MM.1S (cell line): ENCODE measurements at places on chromosomes 5 and 9.
A peak's percentile ranks its signal among the peaks of the same experiment; 100 is the strongest.

DNA sequence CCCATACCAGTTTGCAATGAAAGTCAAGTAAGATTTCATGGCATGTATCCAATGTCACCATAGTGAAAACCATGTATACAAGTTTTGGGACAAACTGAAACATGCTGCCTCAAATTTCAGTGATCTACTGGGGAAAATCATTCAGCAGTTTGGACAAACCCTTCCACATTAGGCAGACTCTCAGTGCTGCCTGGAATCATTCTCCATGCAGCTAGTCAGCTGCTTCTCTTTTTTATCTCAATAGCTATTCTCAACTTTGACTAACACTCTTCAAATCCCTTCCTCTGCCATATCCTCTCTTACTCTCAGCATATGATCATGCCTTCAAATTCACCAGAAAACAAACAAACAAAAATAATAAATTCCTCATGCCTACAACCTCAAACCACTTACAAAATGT, 323.3 kb downstream of the MAN2A1 start:
- H3K36me3 ChIP-seq, result no peaks in the 10 kb centered on the region
- H3K4me3 ChIP-seq, result no peak overlapping the region
- H3K27ac ChIP-seq, result no peak overlapping the region
- H3K4me1 ChIP-seq, result no peaks in the 10 kb centered on the region

GRCh38 chr5:12385095-12385494, 480.8 kb upstream of the CTNND2 start:
- no peak overlapping the region for H3K4me3 ChIP-seq
- no peaks in the 10 kb centered on the region for H3K27me3 ChIP-seq
- DNase-seq, result no peak
- no peak overlapping the region for H3K27ac ChIP-seq
- H3K36me3 ChIP-seq, result no peaks in the 10 kb centered on the region
- H3K4me1 ChIP-seq, result no peaks in the 10 kb centered on the region

DNA sequence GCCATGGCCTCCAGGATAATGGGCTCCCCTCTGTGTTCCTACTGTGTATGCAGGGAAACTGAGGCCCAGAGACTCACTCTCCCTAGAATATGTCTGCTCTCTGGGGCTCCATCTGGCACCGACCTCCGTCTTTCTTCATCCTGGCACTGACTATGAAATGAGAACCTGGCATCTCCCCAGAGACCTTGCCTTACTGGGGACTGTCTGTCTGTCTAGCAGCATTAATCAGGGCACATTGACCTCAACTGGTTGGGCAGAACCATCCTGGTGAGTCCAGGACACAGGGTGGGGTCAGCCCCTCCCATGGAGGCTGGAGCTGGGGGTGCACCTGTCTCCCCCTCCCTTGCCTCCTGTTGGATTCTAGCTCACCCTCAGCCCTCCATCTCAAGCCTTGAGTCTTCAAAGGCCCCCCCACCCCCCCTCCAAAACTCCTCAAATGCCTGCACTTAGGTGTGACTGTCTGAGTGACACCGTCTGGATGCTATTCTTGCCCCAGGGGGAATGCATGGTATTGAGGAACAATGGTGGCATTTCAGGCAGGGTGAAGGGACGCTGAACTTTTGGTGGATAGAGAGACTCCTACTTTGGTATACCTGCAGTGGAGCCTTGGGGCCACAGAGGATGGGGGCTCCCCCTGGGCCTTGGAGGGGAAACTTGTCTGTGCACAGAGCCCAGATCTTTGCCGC, 12.8 kb upstream of the PITX1 start:
- DNase-seq, result no peak
- peaks cover 14% of the 10 kb centered on the region for H3K4me1 ChIP-seq
- H3K27ac ChIP-seq, result no peak overlapping the region
- no peaks in the 10 kb centered on the region for H3K36me3 ChIP-seq
- no peaks in the 10 kb centered on the region for H3K27me3 ChIP-seq
- no peak overlapping the region for H3K4me3 ChIP-seq

DNA sequence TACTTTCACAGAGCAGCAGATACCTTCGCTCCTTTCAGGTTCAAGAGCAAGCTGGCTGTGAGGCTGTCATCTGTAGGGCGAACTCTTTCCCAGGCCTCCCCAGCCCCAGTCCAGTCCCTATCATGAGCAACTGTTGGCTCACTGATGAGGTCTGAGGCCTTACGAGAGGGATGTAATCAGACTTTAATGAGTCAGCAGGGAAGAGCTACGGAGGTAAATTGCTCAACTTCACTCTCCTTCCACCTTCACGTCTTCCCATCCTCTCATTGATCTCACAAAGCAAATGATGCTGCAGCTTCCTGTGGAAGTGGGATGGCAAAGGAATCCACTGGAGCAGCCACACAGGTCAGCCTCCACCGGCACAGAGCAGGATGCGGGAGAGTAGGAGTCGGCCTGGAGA, 130.7 kb upstream of the TBCA start:
- DNase-seq, result no peak
- H3K27ac ChIP-seq, result no peak overlapping the region
- H3K27me3 ChIP-seq, result no peaks in the 10 kb centered on the region
- H3K4me3 ChIP-seq, result no peak overlapping the region

DNA sequence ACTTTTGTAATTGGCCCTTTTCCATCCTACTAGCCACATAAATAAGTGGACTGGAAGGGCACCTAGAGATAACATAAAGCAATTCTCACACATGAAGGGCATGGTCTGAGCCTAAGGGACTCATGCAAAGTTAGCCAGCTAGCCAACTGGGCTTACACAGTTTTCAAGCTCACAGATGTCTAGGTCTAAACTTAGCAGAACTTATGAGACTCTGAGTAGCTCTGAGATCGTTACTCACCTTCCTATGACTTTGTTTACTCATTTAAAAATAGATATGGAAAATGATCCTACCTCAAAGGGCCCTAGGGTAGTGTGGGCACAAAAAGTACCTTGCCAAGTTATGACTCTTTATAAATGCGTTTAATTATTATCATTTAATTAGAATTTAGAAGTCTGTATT, 410.4 kb upstream of the MPDZ start:
- no peak overlapping the region for H3K27ac ChIP-seq
- H3K4me3 ChIP-seq, result no peak overlapping the region
- H3K36me3 ChIP-seq, result no peaks in the 10 kb centered on the region
- DNase-seq, result no peak
- H3K27me3 ChIP-seq, result no peaks in the 10 kb centered on the region

- no peaks in the 10 kb centered on the region for H3K27me3 ChIP-seq
- peak; percentile 29 for DNase-seq
- no peak overlapping the region for H3K27ac ChIP-seq
These were observed 380 bp downstream of the OR1J1 start for GRCh38 chr9:122477346-122477745.

DNA sequence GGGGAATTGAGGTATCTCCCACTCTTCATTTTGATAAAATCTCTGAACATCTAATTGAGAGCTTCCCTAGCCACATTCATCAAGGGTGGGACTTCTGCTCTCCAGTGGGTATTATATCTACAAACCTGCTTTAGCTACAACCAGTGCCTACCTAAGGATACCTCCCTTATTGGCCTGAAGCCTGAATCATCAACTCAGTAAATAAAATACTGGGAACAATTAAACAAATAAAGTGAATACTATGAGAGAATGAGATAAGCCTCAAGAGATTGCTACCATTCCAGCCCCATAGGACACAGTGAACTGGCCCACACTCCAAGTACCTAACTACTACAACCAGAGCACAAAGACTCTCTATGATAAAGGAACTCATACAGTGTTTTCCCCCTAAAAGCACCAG, 47.4 kb upstream of the IL12B start:
- no peaks in the 10 kb centered on the region for H3K4me1 ChIP-seq
- no peak overlapping the region for H3K27ac ChIP-seq
- H3K36me3 ChIP-seq, result no peaks in the 10 kb centered on the region
- H3K27me3 ChIP-seq, result no peaks in the 10 kb centered on the region
- no peak for DNase-seq
- no peak overlapping the region for H3K4me3 ChIP-seq

DNA sequence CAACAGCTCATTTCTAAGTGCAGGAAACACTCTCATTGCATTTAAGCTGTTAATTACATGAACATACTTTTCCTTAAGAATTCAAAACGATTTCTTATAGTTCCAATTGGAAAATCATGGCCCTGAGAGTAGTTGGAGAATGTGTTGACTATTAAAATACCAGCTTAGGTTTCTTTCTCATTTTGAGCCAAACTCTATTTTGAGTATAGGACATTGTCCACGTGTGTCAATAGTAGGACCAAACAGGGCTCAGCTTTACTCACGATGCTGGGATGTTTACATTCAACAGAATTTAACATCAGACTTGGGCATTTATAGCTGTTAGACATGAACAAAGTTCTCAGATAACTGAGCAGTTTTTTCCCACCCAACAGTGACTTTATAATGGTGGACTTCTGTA, 39.6 kb downstream of the ADCY2 start:
- H3K4me3 ChIP-seq, result no peak overlapping the region
- no peak overlapping the region for H3K27ac ChIP-seq
- H3K36me3 ChIP-seq, result no peaks in the 10 kb centered on the region
- no peaks in the 10 kb centered on the region for H3K27me3 ChIP-seq
- DNase-seq, result no peak

GRCh38 chr5:24225051-24225450, 419.7 kb downstream of the CDH10 start:
- no peak overlapping the region for H3K27ac ChIP-seq
- DNase-seq, result no peak
- no peaks in the 10 kb centered on the region for H3K36me3 ChIP-seq
- no peak overlapping the region for H3K4me3 ChIP-seq

DNA sequence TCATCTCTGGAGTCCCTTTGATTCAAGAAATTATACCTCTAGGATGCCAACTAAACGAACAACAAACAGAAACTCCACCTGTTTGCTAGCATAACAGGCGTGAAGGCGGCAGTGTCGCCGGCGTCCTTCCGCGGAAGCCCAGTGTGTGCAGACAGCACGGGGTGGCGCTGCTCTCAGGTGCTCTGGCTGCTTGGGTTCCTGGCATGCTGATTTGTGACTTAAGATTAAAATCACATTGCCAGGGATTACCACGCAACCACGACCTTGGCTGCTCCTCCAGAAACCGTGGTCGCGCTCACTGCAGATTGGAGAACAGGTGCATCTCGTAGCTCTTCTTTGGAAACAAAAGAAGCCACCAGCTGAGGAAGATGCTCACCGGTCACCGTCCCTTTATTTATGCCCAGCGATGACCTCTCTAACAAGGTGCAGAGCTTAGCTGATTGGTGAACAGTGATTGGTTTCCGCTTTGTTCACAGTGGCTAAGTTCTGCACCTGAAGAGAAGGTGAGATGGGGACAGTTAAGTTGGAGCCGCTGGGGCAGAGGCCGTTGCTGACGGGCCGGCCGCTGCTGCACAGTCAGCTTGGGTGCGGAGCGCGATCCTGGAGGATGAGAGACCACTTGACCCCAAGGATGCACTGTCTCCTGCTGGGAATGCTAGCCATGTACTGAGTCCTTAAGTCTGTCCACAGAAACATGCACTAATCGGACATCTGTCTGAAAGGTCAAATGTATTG, 232.3 kb downstream of the FANCC start:
- no peak overlapping the region for H3K4me3 ChIP-seq
- no peak overlapping the region for H3K27ac ChIP-seq
- no peaks in the 10 kb centered on the region; the same call in 1 of the 2 replicates for H3K36me3 ChIP-seq
- DNase-seq, result no peak
- no peaks in the 10 kb centered on the region for H3K4me1 ChIP-seq
- no peaks in the 10 kb centered on the region for H3K27me3 ChIP-seq

GRCh38 chr9:136352682-136353081, 10.9 kb downstream of the DNLZ start:
- peaks cover 90% of the 10 kb centered on the region for H3K27me3 ChIP-seq
- no peak overlapping the region for H3K4me3 ChIP-seq
- no peaks in the 10 kb centered on the region for H3K4me1 ChIP-seq

DNA sequence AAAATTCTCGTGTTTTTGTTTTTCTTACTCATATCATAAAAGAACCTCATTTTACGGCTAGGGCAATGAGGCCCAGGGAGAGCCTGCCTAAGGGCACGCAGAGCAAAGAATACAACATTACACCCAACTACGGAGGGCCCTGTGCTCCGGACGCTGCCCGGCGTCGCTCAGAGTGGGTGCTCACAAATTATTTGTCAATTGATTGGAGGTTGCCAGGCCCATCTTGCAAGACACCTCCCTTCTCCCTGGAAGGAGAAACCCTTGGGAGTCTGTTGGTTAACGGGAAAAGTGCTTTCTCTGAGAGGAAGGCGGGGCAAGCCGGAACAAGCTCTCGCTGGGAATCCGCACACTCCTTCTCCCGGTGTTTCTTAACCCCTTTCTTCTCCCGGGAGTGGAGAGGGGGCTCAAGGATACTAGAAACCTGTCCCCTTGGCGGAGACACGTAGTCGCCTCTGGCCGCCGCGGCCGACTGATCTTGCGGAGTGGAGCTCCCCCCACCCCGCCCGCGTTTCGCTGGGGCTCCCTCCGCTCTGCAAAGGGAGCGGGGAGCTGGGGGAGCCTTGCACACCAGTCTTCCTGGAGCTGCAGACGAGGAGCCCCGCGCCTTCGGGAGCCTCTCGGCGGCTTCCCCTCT, 599.3 kb upstream of the SGCD start:
- H3K27ac ChIP-seq, result no peak overlapping the region
- H3K4me1 ChIP-seq, result no peaks in the 10 kb centered on the region
- no peaks in the 10 kb centered on the region for H3K27me3 ChIP-seq
- no peak overlapping the region for H3K4me3 ChIP-seq
- H3K36me3 ChIP-seq, result no peaks in the 10 kb centered on the region

- peak overlapping the region; percentile 55 for H3K4me3 ChIP-seq
- peaks cover 20% of the 10 kb centered on the region for H3K4me1 ChIP-seq
- DNase-seq, result peak; percentile 63
- H3K36me3 ChIP-seq, result no peaks in the 10 kb centered on the region
These were observed 1.1 kb downstream of the ECM2 start for GRCh38 chr9:92534674-92535073.

DNA sequence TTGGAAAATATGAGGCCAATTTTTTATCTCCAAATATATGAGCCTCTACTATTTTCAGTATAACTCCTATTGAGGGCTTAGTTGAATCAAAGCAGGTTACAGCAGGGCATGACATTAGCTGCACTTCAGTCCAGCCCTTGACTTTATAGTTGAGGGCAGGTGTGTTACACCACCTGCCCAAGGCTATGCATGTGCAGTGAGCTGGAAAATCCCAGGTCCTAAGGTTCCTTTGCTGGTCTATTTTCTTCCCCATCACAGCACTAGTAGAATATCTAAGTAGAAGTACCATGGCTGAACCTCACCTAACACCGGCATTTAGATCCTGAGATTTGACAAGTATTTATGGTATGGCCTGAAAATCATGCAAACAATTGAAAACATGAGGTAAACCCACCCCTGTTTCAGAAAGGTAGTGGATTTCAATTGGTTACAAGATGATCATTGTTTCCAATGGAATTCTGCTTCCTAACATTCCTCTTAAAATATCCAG, 201.1 kb downstream of the SEMA5A start:
- H3K27me3 ChIP-seq, result no peaks in the 10 kb centered on the region
- no peak for DNase-seq
- H3K4me3 ChIP-seq, result no peak overlapping the region
- H3K4me1 ChIP-seq, result peaks cover 28% of the 10 kb centered on the region
- no peaks in the 10 kb centered on the region for H3K36me3 ChIP-seq

- no peak overlapping the region for H3K27ac ChIP-seq
- no peaks in the 10 kb centered on the region for H3K4me1 ChIP-seq
- no peak overlapping the region for H3K4me3 ChIP-seq
- H3K36me3 ChIP-seq, result no peaks in the 10 kb centered on the region
- H3K27me3 ChIP-seq, result no peaks in the 10 kb centered on the region; the same call in 1 of the 2 replicates
These were observed 20.1 kb upstream of the PTGS1 start for GRCh38 chr9:122350577-122351355.
